ENCODE measurements at places on chromosomes 7 and 10.

DNA sequence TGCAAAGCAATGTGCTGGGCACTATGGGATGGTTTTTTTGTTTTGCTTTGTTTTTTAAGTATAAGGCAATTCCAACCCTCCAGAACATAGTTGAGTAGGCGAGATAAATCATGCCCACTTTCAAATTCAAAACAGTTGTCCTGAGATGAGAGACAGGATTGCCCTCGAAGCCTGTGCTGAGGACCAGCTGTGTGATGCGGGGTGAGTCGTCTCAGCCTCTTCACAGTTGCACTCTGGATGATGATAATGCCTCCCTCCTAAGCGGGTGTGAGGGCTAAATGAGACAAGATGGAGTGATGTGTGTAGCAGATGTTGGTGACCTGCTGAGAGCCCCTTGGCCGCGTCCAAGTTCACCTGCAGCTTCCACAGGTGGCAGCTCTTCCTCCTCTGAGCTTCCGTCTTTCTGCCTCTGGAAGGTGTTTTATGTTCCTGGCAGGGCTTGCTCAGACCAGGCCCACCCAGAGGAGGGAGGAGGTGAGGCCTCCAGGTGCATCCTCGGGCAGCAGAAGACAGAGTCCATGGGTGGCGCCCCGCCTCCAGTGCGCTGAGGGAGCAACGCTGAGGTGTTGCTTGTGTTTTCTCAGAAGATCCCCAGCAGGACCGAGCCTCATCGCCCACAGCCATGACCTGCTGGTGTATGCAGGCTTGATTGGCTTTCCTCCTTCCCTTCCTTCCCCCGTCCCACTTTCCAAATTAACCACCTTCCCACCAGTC is 30.6 kb downstream of the ECHDC3 start:
- no peak for DNase-seq

DNA sequence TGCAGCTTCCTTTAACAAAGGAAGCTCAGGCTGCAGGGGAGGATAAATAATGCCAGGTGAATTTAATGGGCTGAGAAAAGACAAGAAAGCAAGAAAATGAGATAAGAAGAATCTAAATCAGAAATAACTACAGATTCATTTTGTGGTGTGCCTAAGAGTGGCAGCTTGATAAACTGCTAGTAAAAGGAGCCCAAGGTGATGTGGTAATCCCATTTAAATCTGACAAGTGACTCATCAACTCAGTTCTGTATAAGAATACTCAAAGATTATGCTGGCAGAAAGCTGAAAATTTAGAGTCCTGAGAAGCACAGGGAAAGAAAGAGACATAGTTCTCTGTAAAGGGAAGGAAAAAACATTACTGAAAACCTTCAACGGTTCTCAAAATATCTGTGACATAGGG is 109.4 kb upstream of the PDE1C start:
- DNase-seq: no peak

DNA sequence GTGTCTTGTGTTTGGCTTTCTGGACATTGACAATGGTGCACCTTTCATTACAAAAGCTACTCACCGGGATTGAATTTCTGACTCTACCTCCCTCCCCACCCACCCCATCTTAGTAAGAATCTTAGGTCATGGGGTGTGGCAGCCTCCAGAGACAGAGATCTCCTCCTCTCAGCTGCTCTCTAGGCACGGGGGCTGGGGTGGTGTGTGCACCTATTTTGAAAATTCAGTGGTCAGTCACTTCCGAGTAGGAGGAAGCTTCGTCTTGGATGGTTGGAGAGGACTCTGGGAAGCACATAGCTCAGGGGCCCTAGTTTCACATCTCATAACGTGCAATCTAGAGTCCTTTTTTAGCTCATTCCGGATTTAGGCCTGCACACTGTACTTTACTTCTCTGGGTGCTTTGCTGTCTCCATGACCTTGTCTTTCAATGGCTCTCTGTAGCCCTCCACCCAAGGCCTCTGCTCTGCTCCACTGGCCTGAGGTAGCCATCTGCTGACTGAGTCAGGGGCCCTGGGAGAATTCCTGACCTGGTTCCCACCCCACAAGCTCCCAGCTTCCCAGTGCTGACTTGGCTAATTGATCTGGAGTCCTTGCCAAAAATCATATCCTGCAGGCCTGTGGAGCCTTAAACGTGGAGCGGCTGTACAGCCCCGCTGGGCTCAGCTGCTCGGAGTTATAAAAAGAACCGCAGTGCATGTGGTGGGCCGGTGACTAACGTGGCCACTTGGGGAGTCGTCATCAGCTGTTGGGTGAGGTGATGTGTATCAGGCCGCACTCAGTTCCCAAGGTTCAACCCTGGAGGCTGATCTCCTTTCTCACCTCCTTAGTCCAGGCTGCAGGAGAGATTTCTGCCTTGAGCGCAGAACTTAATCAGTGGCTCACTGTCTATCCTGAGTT is 19.3 kb upstream of the ADAMTS14 start:
- DNase-seq: no peak

DNA sequence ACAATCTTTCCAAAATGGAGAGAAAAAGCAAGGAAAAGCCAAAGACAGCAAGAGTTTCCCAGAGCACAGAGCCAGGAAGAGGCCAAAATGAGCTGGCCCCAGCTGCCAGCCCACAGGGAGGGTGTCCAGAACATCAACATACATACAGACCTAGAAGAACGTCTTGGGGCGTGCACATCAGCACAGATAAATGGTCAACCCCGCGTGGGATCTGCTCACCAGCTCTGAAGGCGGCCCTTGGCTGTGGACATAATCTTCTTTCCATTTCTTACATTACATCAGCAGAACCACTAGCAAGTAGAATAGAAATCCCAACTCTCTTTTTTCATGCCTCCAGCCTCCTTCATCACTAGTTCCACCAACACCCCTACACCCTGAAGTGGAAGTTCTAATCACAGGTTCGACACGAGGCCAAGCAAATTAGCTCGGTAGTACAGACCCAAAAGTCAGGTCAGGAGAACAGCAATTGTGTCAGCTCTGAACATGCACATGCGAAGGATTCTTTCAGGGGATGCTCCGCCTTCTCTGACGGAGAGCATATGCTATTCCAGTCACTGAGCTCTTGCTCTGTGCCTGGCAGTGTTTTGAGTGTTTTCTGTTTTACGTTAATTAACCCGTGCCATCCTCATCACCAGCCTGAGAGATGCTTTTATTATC is 16.4 kb downstream of the SH3PXD2A start:
- no peak for DNase-seq

- no peak for DNase-seq
These were observed 436 bp upstream of the SLC25A13 start for GRCh38 chr7:96322373-96322695.

DNA sequence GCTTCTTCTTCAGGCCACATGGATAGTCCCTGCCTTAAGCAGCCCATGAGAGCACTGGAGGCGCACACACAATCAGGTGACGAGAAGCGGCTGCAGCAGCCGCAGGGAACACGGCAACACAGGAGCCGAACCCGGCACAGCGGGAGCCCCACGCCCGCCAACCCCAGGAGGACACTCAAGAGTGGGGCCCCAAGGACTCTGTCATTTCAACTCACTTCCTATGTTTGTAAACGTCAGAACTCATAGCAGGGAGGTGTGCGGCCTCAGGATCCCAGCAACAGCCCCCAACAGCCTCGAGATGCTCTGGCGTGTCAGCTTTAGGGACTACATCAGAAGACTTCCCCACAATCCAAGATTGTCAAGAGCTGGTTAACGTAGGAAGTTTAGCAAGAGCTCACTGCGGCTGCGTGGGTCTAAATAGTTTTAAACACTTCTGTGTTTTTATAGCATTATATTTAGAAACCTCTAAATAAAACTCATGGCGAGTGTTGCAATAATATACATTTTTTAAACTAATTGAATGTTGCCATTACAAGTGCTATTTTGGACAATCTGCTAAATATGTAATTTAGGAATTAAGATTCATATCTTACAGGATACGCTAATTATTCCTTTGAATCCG is 123.4 kb downstream of the MAD1L1 start:
- DNase-seq: no peak

All from activated gamma-delta T cell treated with Interleukin-2 at 50 U/mL for 16 hours (primary cell).